Pancreas (tissue), 10 donors: ENCODE measurements at places on chromosomes 7 and 10.

GRCh38 chr7:138903186-138903820 is 77.9 kb downstream of the KIAA1549 start:
- H3K4me3 ChIP-seq = no peak overlapping the region
- H3K27ac ChIP-seq = no peak overlapping the region
- DNase-seq = no peak

GRCh38 chr10:132152896-132153580 is 33.7 kb upstream of the DPYSL4 start:
- no peak overlapping the region for H3K4me3 ChIP-seq
- no peaks in the 10 kb centered on the region for H3K27me3 ChIP-seq
- H3K27ac ChIP-seq = no peak overlapping the region
- H3K36me3 ChIP-seq = no peaks in the 10 kb centered on the region

DNA sequence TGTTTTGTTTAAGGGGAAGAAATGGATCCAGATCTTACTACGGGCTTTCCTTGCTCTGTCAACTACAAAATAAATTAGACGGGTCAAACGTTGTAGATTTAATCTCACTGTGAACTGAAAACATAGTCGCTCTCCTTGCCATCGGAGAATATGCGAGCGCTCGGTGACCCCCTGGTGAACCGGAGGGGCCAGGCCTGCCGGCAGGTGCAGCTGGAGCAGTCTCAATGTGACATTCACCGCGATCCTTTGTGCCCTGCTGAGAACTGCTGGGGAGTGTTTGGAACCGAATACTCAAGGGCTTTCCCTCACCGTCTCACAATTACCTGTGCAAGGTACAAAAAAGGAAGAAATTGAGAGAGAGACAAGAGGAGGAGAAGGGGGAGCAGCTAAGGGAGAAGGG is 174.1 kb upstream of the GPR26 start:
- no peak overlapping the region for H3K27ac ChIP-seq
- no peak for DNase-seq
- no peaks in the 10 kb centered on the region for H3K36me3 ChIP-seq
- H3K4me3 ChIP-seq = no peak overlapping the region
- H3K4me1 ChIP-seq = no peaks in the 10 kb centered on the region

DNA sequence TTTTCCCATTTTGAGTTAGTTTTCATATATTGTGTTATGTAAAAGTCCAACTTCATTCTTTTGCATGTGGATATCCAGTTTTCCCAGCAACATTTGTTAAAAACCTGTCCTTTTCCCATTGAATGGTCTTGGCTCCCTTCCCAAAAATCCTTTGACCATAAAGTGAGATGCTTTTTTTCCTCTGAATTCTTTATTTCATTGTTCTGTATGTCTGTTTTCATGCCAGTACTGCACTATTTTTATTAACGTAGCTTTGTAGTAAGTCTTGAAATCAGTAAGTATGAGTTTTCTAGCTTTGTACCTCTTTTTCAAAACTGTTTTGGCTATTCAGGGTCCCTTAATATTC is 20.0 kb downstream of the C1GALT1 start:
- H3K4me3 ChIP-seq = no peak overlapping the region
- no peak overlapping the region for H3K27ac ChIP-seq

- no peaks in the 10 kb centered on the region for H3K27me3 ChIP-seq
- H3K4me3 ChIP-seq = no peak overlapping the region
- H3K4me1 ChIP-seq = peaks cover 11% of the 10 kb centered on the region
- H3K36me3 ChIP-seq = no peaks in the 10 kb centered on the region
- no peak overlapping the region for H3K27ac ChIP-seq
These were observed 136.3 kb downstream of the KCNMA1 start for GRCh38 chr10:77501152-77501845.

GRCh38 chr7:100219271-100219737 is 445 bp upstream of the PVRIG start:
- H3K4me3 ChIP-seq = no peak overlapping the region
- DNase-seq = no peak
- no peaks in the 10 kb centered on the region for H3K27me3 ChIP-seq
- H3K27ac ChIP-seq = no peak overlapping the region
- peaks cover 17% of the 10 kb centered on the region for H3K36me3 ChIP-seq
- H3K4me1 ChIP-seq = no peaks in the 10 kb centered on the region
